ENCODE measurements at places on chromosomes 1 and 21.

- no peak for DNase-seq
Observed at GRCh38 chr1:6935361-6935883, 150.2 kb downstream of the CAMTA1 start.

DNA sequence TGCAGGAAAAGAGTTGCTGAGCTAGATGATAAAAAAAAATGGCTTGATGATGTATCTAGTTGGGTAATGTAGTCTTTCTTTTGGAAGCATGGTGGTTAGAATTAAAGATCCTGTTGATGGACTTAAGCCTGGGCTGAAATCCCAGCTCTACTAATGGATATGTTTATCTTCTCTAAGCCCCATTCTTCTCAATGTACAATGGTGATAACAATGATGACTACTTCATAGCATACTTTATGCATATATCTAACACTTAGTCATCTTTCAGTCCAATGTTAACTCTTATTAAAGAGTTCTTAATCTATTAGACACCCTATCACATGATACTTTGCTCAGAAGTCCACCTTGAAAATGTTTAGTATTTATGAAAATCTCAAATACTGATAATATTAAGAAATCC lies 189.5 kb downstream of the PLA2G4A start:
- no peak for DNase-seq

DNA sequence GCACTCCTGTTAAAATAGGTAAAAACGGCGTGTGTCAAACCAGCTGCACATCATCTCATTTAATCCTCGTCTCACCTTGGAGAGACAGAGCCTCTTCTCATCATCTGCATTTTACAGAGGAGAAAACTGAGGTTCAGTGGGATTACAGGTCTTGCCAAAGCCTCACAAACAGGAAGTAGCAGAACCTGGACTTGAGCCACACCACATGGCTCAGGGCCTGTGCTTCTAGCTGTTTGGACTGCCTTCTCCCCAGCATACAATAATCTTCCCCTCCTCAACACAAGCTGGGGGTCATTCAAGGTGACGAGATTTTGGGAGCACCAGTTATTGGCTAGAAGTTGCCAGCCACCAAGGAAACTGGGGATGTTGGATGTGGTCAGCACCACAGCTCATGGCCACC lies 167.9 kb upstream of the ZC3H12A start:
- DNase-seq, result no peak

- no peak for DNase-seq
Observed at GRCh38 chr21:38596264-38597042, 98.2 kb upstream of the ERG start.

DNA sequence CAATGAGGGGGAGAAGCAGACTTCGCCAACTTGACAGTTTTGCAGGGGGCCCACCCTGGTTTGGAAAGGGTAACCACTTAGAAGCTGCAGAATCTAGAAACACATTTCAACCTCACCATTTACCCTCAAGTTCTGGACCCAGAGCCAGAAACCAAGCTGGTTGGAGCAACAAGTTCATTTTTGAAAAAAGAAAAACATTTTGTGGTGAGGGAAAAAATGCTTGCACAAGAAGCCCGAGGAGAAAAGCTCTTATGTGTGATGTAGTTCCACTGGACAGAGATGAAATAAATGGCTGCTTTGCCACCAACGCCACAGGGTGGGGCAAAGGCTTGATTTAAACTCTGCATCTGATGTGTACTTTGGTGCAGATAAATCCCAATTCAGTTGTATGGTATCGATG lies 10.6 kb upstream of the NGF start:
- no peak for DNase-seq

DNA sequence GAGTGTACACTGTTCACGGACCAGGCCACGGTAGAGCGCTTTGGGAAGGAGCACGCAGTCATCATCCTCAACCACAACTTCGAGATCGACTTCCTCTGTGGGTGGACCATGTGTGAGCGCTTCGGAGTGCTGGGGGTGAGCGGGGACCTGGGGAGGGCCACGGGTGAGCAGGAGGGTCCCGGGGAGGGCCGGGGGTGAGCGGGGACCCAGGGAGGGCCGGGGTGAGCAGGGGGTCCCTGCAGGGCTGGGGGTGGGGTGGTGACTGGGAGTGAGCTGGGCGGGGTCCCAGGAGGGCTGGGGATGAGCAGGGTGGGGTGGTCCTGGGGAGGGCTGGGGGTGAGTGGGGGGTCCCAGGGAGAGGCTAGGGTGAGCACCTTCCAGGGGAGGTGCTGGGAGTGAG lies 44.1 kb upstream of the TRAPPC10 start:
- DNase-seq, result no peak

DNA sequence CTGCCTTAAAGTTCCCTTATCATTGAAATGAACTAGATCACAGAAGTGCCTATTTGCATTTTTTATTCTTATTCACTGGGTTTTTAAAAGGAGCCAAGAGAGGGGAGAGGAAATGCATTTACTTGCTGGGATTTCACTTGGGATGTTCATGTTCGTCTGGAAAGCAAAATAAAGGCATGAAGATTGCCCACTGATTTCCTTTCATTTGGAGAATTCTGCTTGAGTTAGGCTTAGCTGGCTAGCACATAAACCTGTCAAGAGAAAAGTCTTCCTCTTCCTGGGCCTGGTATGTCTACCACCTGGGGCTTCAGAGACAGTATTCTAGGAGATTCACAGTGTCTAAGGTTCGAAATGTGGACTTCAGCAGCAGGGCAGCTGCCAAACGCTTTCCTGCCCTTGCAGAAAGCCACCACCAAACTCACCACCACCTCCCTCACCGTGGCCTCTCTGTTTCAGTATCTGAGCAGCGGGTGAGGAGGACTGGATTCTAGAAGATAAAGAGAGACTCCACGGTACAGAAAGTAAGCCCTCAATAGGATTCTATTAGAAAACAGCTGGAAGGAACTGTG lies 44.5 kb downstream of the HIVEP3 start:
- DNase-seq, result no peak

DNA sequence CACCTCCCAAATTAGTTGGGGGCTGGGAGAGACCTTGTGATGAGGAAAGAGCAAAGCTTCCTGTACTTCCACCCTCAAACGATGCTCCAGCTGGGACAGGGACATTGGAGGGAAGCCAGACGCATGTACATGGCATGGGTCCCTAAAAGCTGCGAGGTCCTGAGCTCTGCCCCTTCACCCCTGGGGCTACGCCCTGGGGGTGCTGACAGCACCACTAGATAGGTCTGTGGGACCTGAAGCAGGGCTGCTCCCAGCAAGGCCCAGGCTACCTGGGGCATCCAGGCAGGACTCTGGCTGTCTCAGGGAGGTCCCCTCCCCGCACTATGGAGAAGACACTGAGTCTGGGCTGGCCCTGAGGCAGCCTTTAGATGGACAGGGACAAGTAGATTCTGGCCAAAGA lies 83.4 kb downstream of the DMRTB1 start:
- peak; percentile 28 for DNase-seq

DNA sequence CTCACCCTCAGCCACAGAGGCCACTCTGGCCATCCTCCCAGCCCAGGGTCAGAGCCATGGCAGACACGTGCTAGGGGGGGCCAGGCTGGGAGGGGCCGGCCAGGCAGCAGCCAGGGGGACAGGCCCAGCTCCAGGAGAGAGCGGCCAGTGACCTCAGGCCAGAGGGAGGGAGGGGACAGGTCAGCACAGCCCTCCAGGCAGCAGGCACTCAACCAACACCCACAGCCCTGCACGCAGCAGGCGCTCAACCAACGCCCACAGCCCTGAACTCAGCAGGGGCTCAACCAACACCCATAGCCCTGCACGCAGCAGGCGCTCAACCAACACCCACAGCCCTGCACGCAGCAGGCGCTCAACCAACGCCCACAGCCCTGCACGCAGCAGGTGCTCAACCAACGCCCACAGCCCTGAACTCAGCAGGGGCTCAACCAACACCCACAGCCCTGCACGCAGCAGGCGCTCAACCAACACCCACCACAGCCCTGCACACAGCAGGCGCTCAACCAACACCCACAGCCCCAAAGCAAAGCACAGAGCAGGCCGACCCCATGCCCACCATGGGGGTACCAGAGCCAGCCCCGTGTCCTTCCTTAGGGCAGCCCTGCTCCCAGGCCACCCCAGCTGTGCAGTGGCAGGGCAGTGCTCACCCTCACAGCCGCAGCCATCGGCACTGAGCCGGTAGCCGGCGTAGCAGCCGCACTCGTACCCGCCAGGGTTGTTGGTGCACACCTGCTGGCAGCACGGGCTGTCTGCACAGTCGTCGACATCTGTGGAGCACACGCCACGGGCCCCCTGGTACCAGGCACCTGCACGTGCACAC lies 55.9 kb downstream of the ARHGEF16 start:
- DNase-seq, result no peak

DNA sequence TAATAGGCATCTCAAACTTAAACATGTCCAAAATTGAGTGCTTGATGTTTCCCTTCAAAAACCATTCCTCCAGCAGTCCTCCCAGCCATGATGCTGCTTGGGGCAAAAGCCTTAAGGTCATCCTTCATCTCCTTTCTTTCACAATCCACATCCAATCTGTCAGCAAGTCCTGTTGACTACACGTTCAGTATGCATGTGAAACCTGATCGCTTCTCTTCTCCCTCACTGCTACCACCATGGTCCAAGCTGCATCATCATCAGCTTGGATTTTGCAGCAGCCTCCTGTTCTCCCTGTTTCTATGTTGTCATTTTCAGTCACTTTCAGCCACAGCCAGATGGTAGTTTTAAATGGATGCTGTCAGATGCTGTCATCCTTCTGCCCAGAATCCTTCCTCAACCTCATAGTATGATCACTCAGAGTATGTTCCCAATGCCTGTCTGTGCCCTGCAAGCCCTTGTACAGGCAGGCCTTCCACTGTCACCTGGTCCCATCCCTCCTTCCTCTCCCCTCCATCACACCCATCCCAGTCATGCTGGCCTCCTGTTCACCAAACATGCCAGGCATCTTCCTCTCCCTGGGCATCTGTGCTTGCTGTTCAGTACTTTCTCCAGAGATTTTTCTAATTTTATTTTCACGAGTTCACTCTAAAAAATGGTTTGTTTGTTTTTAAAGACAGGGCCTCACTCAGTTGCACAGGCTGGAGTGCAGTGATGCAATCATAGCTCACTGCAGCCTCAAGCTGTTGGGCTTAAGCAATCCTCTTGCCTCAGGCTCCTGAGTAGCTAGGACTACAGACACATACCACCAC lies 66.0 kb downstream of the SYDE2 start:
- DNase-seq, result no peak

GRCh38 chr1:59057211-59057694 lies 239.6 kb upstream of the FGGY start:
- DNase-seq, result peak; percentile 84

GRCh38 chr1:109252893-109253802 lies 3.8 kb downstream of the CELSR2 start:
- peak; percentile 36 for DNase-seq

- DNase-seq, result no peak
Observed at GRCh38 chr1:115051850-115052249, 22.2 kb downstream of the TSHB start.

DNA sequence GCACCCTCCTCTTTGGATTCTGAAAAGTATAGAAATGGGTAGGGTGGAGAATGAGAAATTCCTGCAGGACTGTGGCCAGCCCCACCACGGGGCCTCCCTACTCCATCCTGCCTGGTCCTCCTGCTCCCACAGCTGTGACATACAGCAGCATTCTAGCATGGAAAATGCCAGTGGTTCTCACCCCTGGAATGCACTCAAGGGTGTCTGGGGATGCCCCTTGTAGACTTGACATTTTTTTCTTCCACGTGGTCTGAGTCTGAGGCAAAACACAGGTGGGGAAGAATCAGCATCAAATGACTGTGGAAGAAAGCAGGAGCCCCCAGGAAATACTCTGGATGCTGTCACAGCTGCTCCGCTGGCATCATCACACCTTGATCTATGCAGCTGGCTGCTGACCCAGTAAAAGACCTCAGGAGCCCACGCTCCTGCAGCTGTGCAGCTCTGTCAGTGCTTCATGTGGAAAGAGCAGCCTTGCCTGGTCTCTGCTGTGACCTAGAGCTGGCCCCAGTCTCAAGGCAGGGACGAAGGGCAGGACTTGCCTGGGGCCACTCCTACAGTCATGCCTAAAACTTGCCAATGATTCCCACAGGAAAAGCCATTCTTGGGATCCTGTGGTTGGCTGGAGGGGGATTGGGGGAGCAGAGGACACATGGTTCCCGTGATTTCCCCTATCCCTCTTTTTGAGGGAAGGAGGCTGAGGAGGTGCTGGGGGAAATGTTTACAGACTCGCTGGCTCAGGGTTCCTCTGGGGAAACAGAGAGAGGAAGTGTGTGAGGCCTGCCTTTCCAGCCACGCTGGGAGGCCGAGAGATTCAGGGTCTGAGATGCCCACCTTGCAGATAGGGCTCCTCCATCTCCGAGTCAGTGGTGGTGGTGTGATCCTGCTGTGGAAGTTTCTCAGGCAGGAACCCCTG lies 10.8 kb upstream of the A3GALT2 start:
- DNase-seq, result no peak

DNA sequence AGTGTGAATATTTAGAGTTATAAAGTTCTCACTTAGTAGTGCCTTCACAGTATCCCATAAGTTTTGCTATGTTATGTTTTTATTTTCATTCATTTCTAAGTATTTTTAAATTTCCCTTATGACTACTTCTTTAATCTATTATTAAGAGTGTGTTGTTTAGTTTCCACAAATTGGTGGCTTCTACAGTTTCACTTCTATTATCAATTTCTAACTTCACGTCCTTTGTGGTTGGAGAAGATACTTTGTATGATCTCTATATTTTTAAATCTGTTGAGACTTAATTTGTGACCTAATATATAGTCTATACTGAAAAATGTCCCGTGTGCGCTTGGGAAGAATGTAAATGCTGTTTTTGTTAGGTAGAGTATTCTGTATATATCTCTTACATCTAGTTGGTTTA lies 11.7 kb downstream of the CHIA start:
- DNase-seq, result no peak

All from heart left ventricle (tissue), 16 donors.